Suppressor macrophage treated with lipopolysaccharide for 1 hour (primary cell): ENCODE measurements at places on chromosomes 4 and X.

GRCh38 chr4:40579983-40580382 is 49.7 kb downstream of the RBM47 start:
- DNase-seq = peak; percentile 35

DNA sequence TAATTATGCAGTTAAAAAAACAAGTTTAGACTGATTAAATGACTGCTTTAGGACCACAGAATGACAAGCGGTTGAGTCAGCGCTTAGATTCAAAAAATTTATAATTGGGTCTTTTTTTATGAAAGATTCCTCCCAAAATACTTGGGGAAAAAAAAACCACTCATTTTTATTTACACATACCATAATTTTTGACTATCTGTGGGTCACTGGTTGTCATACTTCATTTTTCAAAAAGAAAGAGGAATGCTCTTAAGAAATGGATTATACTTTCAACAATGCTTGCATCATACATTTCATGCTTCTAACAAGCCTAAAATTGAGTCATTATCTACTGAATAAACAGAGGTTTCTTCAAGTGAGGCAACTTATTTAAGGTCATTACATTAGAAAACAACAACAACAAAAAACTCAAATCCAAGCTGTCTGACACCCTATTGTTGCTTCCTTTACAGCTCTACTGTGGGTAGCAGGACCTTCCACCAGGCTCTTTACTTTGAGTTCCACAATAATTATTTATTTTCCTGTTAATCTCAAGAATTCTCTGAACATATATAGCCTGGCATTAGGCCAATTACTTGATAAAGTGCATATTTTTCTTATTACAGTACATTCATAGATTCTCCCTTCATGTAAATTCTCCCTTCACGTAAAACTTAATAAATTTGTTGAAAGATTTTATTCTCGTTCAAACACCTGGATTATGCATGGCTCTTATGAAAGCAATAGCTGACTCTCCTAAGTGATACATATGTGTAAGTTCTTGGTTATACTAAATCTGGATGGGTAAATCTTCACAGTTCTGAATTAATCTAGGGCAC is 445.5 kb downstream of the PCDH10 start:
- DNase-seq = no peak

- no peak for DNase-seq
Observed at GRCh38 chrX:145552643-145553042, 265.0 kb upstream of the SLITRK2 start.

DNA sequence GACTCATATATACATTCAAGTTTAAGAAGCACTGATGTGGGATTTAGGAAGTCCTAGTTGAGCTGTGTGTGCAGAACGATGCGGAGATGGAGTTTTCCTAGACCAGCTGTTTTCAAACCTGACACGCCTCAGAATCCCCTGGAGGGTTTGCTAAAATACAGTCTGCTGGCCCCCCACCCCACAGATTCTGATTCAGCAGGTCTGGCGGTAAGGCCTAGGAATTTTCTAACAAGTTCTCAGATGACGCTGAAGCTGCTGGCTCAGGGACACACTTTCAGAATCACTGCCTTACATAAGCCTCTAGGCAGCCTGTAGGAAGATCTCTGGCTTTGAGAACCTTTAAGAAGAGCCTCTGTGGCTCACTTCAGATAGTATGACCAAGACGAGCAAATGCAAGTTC is 73.1 kb downstream of the PHEX start:
- no peak for DNase-seq

- no peak for DNase-seq
Observed at GRCh38 chr4:65943076-65943475, 272.8 kb upstream of the EPHA5 start.
